ENCODE measurements at places on chromosomes 2 and 18.
A peak's percentile ranks its signal among the peaks of the same experiment; 100 is the strongest.

DNA sequence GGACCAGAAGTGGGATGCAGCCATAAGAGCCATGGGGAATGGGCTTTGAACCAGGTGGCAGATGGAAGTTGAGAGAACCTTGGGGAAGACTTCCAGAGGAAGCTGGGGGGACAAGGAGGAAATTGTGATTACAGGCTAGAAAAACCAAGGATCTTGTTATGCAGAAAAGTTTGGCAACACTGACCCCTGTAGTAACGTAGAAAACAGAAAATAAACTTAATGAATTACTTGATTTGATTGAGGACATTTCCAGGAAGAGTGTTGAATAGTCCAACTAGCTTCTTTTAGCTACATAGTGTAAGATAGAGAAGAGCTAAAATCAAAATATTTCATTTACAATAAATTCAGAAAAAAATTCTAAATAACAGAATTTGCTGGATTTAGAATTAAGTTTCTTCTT is 91.9 kb upstream of the GPC1 start:
- DNase-seq = no peak

DNA sequence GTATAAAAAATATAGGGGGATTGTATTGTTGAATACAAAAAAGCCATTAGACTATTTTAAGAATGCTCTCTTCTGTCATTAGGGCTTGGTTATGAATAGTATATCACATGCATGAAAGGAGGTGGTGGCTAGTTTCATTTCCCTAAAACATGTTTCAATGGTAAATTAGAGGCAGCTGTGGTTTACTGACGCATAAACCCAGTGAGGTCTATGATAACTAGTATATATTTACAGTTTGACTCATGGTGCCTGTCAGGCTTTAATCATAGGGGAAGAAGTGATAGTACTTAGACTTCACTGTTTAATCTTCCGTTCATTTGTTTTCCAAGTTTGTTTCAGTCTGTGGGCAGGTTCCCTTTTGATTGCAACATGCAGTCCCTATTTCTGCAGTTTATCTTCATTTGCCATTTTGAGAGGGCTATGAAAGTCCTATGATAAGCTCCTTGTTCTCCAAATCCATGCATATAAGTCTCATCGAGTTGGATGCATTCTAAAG is 55.1 kb upstream of the MAP4K3 start:
- DNase-seq = no peak

DNA sequence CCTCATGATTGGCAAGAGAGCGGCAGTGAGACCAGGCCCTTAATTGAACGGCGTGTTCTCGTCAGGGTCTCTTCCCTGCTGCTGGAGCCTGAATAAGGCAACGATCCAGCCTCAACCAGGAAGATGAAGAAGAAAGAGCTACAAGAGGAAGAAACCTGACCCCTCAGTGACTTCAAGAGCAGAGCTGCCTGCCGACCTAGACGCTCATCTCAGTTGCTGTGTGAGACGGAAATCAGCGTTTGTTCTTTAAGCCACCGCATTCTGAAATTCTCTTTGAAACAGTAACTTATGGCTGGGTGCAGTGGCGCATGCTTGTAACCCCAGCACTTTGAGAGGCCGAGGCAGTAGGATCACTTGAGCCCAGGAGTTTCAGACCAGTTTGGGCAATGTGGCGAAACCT is 29.6 kb upstream of the KCNG3 start:
- no peak for DNase-seq

GRCh38 chr18:48546396-48546795 is 7.6 kb downstream of the CTIF start:
- DNase-seq = no peak

DNA sequence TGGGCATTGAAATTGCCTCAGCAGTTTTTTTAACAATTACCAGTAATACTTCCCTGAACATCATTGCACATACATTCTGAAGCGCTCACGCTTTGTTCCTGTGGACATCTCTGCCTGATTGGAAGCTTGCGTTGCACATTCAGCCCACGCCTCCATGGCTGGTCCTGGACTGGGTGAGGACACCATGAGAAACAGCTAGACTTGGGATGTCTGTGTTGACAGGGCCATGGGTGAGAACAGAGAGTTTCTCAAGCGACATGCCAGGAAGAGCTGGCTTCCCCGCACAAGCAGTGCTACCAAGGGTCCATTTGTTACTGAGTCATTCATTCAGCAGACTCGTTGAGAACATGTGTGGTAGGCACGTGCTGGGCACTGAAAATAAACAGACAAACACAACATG is 166.3 kb downstream of the GBX2 start:
- DNase-seq = no peak

DNA sequence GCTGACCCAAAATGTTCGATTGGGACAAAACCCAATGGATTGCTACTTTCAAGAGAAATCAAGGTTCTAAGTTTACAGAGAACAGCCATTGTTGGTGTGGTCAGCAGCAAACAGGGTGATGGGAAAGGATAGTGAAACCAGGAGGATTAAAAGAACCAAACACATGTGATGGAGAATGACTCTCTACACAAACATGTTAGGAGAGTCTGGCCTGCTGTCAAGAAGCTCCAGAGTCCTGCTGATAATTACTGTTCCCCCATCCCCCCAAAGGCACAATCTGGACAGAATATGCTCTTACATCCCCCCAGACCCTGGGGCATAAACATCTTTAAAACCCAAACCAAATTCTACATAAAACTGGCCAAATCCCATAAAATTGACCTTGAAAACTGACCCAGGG is 32.0 kb upstream of the ACYP2 start:
- no peak for DNase-seq

- no peak for DNase-seq
Measured at GRCh38 chr2:181896286-181896685, 4.8 kb downstream of the ITPRID2 start.

- no peak for DNase-seq
Measured at GRCh38 chr2:144237830-144238627, 281.9 kb downstream of the ZEB2 start.

GRCh38 chr2:160891353-160891740 is 268.9 kb upstream of the TANK start:
- DNase-seq = no peak

- no peak for DNase-seq
Measured at GRCh38 chr2:16682431-16683118, 16.9 kb upstream of the CYRIA start.

DNA sequence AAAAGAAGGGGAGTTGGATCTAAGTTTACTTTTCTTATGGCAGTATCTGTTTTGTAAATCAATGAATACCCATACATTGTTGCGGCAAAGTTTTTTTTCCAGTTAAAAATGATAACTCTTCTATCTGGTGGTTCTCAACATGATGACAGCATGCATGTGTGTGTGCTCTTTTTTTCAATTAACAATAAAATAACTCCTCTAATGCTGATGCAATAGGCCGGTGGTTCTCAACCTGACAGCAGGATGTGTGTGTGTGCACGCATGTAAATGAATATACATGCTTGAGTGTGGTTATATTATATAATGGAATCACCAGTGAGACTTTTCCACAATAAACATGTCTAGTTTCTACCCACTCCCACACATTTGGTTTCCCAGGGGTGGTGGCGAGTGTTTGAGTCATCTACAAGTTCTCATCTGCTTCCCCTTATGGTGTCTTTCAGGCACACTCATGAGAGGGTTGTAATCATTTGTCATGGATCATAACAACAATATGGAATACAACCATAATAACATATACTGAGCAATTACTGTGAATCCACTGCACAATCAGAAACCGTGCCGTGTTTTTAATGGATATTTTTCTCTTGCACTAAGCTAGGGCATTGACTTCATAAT is 31.2 kb downstream of the PARD3B start:
- no peak for DNase-seq

GRCh38 chr2:96565111-96565510 is 28.6 kb downstream of the ARID5A start:
- no peak for DNase-seq

DNA sequence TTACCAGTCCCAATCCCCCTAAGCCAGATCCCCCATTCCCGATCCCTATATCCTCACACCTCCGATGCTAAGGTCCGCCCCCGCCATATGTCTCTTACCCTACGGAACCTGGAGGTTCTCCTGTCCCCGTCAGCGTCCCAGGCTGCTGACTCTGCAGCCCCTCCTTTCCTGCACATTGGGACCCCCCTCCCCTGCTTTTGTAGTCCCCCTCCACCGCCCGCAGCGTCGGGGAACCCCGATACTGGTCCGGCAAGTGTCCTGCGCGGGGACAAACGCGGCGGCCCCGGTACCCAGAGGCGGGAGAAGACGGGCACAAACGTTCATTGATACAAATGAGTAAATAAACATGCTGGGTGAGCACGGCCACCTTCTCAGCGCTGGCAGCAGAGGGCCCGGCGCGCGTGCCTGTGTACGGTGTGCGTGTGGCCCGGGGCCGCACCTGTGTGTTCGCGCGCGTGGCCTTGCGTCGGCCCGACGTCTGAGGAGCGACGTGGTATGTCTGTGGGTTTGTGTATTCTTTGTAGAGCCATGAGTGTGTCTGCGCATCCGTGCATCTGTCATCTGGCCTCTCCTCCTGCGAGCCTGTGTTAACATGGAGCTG is 2.0 kb upstream of the CYP26B1 start:
- no peak for DNase-seq

GRCh38 chr2:205766779-205767359 is 84.6 kb downstream of the NRP2 start:
- DNase-seq = peak; percentile 9

GRCh38 chr18:48136051-48136826 is 205.8 kb upstream of the SMAD2 start:
- no peak for DNase-seq

- peak; percentile 9 for DNase-seq
Measured at GRCh38 chr2:176852667-176853066, 359.9 kb upstream of the HNRNPA3 start.

GRCh38 chr2:29295845-29296244 is 180.6 kb downstream of the CLIP4 start:
- DNase-seq = no peak

DNA sequence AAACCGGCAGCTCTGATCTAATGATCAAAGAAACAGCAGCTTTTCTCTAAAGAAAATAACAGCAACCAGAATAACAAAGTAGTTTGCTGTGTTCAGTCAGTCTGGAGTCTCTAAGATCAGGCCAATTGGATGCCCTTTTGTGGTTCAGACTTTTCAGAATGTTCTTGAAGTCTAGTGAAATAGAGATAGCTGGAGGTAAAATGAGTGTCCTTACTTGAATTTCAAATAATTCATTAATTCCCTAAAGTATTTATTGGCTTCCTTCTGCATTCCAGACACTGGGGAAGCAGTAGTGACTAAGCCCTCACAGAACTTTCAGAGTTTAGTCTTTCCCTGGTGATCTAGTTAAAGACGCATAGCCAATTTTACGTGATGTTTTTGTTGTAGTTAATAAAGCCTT is 58.7 kb downstream of the C18orf54 start:
- DNase-seq = no peak

- no peak for DNase-seq
Measured at GRCh38 chr18:46406539-46406932, 250.5 kb downstream of the LOXHD1 start.

All from stimulated activated CD8-positive, alpha-beta memory T cell treated with anti-CD3 and anti-CD28 coated beads, Interleukin-2, amount 100 ng/mL, for 1 hour (primary cell).